ENCODE measurements at places on chromosomes 2 and 18.

DNA sequence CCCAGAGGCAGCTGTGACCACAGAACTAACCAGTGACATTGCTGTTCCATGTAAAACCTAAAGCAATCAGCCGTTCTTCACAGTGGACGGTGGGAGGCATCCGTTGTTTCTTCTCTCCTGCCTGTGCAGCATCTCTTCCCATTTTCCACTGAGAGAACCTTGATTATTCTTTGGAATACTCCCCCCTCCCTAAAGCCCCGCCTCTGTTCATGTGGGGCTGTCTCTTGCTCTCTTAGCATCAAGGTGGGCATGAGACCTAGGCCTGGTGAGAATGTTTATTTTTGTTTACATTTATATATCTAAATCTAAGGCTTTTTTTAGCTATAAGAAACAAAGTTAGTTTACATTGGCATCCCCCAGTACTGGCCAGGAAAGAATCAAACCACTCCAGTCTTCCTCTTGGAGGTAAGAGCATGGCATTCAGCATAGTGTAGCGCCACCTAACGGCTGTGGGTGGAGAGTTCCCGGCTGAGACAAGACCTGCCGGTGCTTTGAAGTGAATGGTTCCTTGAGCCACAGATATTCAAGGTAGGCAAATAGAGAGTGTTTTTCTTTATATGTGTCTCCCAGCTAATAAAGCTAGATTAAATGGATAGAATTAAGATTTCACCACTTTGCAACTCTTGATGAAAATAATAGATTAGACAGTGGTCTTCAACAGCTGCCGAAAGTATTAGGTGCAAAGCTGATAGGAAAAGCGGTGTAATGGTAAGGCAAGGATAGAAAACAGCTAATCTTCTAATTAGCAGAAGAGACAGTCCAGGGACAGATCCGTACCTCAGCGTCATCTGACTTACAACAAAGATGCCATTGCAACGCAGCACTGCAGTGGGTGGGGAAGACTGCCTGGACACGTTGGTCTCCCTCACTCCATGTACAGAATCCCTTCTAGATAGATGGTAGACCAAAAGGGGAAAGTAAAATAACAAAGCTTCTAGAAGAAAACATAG lies 219.6 kb upstream of the RAB12 start:
- no peaks in the 10 kb centered on the region for H3K27me3 ChIP-seq
- no peak overlapping the region for H3K4me3 ChIP-seq
- H3K27ac ChIP-seq, result no peak overlapping the region
- H3K36me3 ChIP-seq, result no peaks in the 10 kb centered on the region

DNA sequence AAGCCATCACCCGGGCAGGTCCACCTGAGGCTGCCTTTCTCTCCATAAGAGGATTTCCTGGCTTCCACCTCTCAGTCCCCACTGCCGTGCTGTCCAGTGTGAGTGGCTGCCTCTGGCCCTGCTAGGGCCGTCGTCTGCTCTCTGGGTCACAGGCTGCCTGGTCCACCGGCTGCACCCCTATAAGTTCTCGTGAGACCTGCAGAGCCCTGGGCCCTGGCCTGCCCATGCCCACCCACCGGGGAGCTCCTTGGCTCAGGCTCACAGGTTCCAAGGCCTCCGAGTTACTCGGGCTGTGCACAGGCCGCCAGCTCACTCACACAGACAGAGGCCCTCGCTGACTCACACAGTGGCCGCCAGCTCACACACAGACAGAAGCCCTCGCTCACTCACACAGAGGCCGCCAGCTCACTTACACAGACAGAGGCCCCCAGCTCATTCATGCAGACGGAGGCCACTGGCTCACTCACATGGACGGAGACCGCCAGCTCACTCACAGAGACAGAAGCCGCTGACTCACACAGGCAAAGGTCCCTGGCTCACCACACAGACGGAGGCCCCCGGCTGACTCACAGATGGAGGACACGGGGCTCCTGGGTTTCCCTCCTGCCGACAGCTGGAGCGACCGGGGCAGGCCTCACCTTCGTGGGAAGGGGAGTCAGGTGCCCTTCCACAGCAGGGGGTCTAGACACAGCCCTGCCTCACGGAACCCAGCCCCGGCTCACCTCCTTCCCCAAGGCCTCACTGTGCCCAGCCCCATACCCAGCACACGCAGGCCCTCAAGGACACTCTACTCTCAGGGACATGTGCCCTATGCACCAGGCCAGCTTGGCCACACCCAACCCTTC lies 334.1 kb upstream of the MYT1L start:
- DNase-seq, result no peak
- H3K36me3 ChIP-seq, result no peaks in the 10 kb centered on the region
- H3K4me1 ChIP-seq, result no peaks in the 10 kb centered on the region
- H3K4me3 ChIP-seq, result no peak overlapping the region
- no peak overlapping the region for H3K27ac ChIP-seq

DNA sequence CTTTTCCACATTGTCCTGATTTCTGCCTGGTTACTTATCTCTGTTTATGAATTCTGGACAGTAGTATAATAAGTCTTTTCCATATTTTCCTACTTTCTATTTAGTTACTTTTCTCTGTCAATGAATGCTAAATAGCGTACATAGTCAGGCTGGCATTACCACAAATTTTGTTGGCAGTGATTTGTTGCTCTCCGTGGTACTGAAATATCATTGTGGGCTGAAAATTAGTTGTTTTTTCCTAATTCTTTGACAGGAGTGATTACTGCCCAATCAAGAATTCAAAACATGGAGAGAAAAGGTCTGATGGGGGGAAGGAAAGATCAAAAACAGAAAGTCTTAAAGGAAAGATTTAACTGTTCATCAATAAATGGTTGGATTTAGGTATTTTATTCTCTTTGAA lies 7.7 kb upstream of the GALNT13 start:
- H3K4me1 ChIP-seq, result no peaks in the 10 kb centered on the region
- no peaks in the 10 kb centered on the region for H3K36me3 ChIP-seq
- no peak for DNase-seq

DNA sequence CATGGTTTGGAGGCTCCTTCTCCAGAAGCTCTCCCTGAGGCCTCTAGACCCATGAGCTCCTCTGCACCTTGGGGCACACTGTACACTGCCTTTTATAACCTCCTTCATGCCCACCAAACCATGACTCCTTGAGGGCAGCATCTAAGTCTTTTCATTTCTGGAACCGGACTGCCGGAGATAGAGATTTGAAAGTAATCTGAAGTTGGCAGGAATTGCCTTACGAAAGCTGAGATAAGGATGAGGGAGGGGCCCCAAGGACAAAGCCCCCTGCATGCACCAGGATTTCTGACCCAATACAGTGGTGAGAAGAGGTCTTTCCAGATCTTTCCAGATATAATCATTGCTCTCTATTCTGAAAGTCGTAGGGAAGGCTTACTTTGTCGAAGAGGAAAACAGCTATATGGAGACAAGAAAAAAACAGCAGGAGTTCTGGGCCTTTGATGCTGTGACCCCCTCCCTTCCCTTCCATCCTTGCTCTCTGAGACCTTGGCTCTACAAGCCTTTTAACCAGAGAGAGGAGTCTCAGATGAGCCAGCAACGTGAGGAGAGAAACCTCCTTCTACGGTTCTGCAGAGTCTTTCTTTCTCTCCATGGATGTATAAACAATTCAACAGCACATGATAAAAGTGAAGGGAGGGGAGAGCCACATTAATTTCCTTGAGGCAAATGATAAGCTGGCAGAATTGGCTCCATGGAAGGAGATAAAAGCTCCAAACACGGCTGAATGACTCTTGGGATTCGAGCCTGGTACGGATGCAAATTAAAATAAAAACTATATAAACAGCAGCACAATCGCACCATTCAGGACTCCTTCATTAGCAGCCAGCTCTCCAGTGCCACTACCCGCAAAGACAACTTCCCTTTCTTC lies 88.0 kb upstream of the RTN4 start:
- no peak overlapping the region for H3K27ac ChIP-seq
- peaks cover 13% of the 10 kb centered on the region for H3K4me1 ChIP-seq
- DNase-seq, result no peak
- no peak overlapping the region for H3K4me3 ChIP-seq
- H3K36me3 ChIP-seq, result no peaks in the 10 kb centered on the region

DNA sequence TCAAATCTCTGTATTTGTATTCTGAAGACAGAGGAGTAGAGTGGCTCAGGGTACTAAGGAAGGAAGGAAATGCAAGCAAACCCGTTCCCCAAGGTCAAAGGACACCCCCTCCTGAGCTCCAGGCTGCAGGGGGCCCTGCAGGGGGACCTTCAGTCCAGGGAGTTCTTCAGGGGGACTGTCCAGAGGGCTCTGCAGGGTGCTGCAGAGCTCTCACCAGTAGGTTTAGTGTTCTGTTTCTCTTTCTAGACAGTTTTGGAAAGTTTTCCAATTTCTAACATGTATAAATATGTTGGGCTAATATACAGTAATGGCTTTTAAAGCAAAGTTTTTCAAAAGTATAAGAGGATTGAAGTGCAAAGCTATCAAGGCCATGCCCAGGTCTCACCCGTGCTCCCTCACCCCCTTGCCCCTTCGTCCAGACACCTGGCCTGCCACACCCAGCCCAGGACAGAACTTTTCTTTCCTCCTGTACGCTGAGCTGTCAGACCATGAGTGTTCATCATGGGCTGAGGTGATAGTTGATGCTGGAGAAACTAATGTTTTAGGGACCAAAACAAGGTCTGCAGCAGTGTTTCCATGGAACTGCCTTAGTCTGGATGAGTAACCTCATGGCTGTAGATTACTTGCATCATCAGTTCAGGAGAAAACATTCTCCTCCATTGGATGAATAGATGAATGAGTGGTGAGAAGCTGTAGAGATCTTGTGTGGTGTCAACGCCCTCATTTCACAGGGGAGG lies 134.2 kb downstream of the GLI2 start:
- no peaks in the 10 kb centered on the region for H3K27me3 ChIP-seq
- DNase-seq, result no peak
- no peak overlapping the region for H3K27ac ChIP-seq
- H3K4me1 ChIP-seq, result peaks cover 2% of the 10 kb centered on the region

DNA sequence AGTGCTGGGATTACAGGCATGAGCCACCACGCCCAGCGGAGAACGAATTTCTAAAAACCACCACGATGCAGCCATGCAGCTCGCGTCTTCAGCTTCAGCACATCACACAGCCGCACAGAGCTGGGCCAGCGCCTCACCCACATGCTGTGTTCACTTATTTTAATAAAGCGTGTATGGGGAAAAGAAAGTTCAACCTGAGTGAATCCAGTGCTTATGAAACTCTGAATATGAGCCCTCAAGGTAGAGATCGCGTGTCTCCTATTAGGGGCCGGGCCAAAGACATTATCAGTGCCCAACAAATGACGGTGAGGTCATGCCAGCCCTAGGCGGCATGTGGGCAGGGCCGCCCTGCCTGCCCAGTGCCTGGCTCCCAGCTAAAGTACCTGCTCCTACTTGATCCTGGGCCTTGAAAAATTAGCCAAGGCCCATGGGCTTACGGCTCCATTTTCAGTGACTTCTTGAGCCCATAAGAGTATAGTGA lies 44.3 kb downstream of the SPRED2 start:
- peaks cover 6% of the 10 kb centered on the region for H3K4me1 ChIP-seq
- H3K27ac ChIP-seq, result no peak overlapping the region
- no peak overlapping the region for H3K4me3 ChIP-seq
- no peak for DNase-seq
- no peaks in the 10 kb centered on the region for H3K27me3 ChIP-seq
